Stimulated activated CD4-positive, alpha-beta T cell treated with anti-CD3 and anti-CD28 coated beads, Interleukin-12 subunit alpha, Interleukin-12 subunit beta, amount 100 ng/mL, for 4 hours (primary cell): ENCODE measurements at places on chromosomes 3 and 15.

DNA sequence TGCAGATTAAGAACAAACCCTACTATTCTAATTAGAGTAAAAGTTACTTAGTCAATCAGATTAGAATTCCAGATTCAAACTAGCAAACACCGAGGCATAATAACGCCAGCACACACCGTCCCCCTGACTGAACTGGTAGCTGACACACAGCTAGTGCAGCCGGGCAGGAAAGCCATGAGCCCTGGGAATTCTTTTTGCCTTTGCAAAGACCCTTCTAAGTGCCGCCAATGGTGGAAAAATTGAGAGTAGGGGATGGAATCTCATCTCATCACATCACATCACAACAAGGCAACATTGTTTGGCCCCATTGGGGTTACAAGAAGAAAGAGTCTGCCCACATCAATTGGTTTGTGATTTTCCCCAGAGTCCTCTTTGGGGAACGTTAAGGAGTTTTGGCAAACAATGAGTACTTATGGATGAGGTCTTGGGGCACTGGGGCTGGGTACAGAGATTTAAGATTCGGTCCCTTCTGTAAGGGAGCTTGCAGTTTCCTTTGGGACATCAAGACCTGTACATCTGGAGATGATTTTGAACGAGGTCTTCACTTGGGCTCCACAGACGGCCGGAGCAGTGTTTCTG, 120.4 kb upstream of the MEF2A start:
- DNase-seq = no peak

- no peak for DNase-seq
Measured at GRCh38 chr3:71436337-71436736, 147.2 kb downstream of the FOXP1 start.

GRCh38 chr3:150020527-150020926, 49.8 kb upstream of the PFN2 start:
- DNase-seq = no peak

- no peak for DNase-seq
Measured at GRCh38 chr3:174986685-174987084, 127.6 kb downstream of the NAALADL2 start.

- DNase-seq = no peak
Measured at GRCh38 chr3:194713299-194714136, 27.8 kb downstream of the FAM43A start.

DNA sequence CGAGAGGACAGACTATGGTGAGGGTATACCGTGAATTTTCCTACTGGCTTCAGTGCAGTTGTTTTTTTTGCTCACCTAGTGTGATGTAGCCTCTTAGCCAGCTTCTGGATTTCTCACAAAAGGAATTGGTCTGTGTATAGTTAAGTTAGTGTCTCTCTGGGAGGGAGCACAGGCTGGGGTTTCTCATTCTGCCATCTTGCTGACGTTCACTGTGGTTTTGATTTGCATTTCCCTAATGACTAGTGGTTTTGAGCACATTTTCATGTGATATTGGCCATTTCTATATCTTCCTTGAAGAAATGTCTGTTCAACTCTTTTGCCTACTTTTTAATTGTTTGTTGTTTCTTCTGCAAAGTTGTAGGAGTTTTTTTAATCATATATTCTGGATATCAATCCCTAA, 2.2 kb upstream of the CD86 start:
- no peak for DNase-seq

DNA sequence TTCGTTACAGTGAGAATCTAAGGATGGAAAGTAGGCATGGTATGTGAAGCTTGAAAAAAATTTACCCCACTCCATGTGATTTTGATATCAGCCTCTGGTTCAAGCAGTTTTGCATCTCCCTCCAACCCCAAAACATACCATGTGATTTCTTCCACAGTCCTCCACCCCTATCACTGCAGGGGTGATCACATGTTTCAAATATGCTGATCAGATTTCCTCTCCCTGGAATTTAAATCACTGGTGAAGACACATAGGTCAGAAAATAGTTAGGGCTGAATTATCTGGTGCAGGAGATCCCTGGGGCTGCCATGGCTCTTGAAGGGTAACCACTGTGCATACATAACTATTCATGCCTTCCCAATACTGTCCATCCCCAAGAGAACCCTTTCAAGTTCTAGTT, 119.7 kb upstream of the THRB start:
- no peak for DNase-seq

- DNase-seq = no peak
Measured at GRCh38 chr15:95325763-95326404, 1004.6 kb upstream of the NR2F2 start.

- DNase-seq = no peak
Measured at GRCh38 chr3:129336093-129336706, 57.5 kb downstream of the HMCES start.

GRCh38 chr15:64806509-64806908, 18.9 kb downstream of the PIF1 start:
- DNase-seq = no peak

GRCh38 chr15:33293713-33294334, 16.9 kb upstream of the RYR3 start:
- DNase-seq = no peak

DNA sequence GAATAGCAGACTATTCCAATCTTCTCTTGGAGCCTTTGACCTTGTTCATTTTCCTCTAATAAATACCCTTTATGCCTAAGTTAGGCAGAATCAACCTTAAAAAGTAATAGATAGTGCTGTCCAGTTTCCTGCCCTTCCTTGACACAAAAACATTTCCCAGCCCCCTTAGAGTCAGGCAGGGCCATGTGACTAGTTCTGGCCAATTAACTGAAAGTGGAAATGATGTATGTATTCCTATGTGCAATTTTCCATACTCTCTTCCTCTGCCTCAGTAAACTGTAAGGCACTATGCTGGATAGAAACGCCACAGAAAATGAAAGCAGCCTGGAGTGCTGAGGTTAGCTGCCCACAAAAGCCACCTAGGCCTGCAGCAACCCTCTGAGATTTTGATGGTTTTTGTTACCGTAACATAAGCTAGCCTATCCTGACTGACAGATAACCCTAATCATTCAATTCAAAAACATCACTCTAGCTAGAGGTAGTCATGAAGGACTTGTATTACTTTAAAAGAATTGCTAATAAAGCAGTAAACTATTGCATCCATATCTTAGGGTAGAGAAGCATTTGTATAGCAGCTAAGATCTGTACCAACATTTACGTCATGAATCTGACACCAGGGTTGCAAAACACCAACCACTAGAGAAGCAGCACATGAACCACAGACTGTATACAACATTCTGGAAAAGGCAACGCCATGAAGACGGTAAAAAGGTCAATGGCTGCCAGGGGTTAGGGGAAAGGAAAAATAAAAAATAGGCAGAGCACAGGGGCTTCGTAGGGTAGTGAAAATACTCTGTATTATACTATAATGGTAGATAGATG, 112.9 kb downstream of the ULK4 start:
- DNase-seq = no peak

GRCh38 chr3:175612487-175613196, 753.5 kb downstream of the NAALADL2 start:
- no peak for DNase-seq

DNA sequence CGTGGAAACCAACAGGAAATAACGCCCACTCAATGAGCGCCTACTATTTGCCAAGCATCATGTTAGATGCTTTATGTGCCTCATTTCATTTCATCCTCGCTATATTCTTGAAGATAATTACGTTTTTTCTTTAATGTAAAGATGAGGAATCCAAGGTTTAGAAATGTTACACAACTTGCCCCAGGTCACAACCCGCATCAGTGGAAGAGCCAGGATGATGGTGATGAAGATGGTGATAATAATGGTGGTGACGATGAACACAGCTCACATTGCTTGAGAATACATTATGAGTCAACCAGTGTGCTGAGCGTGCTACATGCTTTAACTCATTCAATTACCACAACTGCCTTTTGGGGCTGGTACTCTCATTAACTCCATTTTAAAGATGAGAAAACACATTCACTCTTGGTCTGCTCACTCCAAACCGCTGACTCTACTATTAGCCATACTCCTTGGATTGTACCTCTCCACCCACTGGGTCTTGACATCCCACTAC, 21.5 kb upstream of the MYO1E start:
- DNase-seq = no peak

GRCh38 chr15:29698030-29698701, 124.1 kb downstream of the TJP1 start:
- DNase-seq = no peak
